ENCODE measurements at places on chromosomes 5 and 9.

DNA sequence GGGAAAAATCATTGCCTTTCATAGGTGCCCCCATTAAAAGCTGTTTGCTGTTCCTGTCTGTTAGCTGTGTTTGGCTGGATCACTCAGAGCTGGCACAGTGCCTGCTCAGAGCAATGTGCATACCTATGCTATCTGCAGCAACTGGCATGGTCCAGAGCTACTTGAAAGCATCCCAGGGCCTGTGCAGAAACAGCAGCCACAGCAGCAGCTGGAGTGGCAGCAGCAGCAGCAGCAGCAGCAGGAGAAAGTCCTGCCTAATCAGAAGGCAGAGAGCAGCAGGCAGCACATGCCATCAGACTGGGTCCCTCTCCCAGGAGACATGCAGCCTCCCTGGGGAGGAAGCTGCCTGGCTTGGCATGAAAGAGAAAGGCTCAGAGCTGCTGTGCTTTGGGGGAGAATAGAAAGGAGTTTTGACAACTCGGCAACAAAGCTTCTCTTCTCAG, 243.8 kb upstream of the WWC1 start:
- DNase-seq: no peak

- DNase-seq: no peak
Observed at GRCh38 chr5:78376315-78376714, 15.9 kb downstream of the SCAMP1 start.

DNA sequence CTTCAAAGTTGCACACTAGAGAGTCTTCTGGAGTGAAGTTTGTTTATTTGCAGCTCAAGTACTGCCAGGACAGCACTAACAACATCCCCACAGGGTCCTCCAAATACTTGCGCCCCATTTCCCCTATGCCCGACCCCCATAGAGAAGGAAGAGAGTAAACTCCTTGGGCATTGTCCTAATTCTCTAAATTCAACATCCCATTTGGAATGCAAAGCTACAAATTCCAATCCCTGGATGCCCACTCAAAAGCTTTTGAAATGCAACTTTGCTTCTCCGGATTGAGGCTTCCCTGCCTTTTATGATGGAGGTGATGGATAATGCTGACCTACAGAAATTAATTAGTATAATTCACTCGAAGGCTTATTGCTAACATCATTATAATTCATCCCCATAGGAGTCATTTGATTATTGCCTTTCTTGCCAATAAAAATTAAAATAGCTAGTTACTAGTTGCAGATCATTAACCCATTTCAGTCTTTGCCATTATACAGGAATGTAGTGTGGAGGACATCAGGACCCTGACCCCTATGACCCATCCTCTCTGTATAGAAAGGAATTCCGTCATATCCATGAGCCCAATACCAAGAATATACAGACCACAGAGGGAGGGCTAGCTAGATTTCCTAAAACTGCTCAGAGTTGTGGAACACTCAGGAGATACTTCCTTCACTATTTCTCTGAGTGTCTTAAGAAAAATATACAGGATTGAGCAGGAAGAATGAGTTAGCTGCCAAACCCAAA, 277.6 kb downstream of the ZNF608 start:
- DNase-seq: no peak

DNA sequence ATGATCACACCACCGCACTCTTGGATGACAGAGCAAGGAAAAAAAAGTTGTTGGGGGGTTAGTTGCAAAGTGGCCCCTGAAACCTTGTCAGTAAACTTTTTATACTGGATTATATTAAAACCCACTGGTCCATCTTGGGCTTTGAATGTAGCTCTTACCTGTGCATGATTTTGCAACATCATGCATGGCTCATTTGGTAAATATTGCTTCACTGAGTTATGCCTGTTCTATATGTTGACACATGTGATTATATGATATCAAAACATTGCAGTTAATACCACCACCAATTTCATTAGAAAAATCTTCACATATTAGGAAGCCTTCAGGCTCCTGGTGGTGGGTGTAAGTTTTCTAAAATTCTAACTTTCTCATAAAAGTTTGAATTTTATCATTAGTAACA, 41.9 kb downstream of the DYNC2I2 start:
- no peak for DNase-seq

GRCh38 chr5:61402970-61403900, 71.2 kb downstream of the ZSWIM6 start:
- DNase-seq: no peak

- DNase-seq: peak; percentile 43
Observed at GRCh38 chr9:133782157-133783130, 44.3 kb upstream of the SARDH start.

GRCh38 chr5:2631758-2632157, 119.7 kb downstream of the IRX2 start:
- DNase-seq: no peak

GRCh38 chr5:112923148-112923917, 1.3 kb upstream of the REEP5 start:
- DNase-seq: no peak

DNA sequence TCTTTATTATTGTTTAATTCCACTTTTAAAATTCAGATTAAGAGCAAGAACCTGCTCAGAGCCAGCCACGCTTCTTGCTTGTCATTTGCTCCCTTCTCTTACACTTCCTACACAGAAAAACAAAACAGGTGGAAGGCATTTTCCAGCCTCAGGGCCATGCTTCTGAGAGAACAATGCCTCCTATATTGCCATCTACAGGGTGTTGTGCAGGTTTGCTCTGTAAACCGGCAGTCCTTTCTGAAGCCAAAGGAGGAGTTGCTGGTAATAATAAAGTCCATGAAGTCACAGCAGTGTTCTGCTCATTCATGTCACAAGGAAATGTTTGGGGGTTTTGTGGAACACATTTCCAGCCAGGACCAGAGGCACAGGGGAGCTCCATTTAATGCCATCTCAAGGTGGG, 16.1 kb upstream of the PRLR start:
- no peak for DNase-seq

DNA sequence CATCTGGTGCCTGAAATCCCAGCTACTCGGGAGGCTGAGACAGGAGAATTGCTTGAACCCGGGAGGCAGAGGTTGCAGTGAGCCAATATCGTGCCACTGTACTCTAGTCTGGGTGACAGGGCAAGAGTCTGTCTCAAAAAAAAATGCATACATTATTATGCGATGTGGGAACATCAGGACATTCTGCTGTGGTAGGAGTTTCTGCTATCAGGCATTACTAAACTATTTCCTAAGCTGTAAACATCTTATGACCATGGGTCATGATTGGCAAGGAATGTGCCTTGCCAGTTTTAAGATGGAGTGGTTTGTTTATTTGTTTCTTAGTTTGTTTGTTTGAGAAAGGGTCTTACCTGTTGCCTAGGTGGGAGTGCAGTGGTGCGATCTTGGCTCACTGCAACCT, 45.1 kb upstream of the FAM120A start:
- no peak for DNase-seq

- no peak for DNase-seq
Observed at GRCh38 chr5:176352116-176352878, 9.3 kb downstream of the KIAA1191 start.

GRCh38 chr5:100539519-100539918, 4.3 kb downstream of the FAM174A start:
- DNase-seq: no peak

- DNase-seq: no peak
Observed at GRCh38 chr5:69364414-69364813, 4.9 kb downstream of the AK6 start.

GRCh38 chr5:156221816-156222215, 105.1 kb upstream of the SGCD start:
- DNase-seq: no peak

GRCh38 chr5:157607371-157608161, 32.0 kb upstream of the ADAM19 start:
- peak; percentile 44 for DNase-seq

GRCh38 chr9:129235041-129235930, 57.2 kb upstream of the IER5L start:
- no peak for DNase-seq

- DNase-seq: no peak
Observed at GRCh38 chr5:90601468-90601867, 42.9 kb downstream of the ADGRV1 start.

GRCh38 chr5:176166427-176166826, 71.8 kb upstream of the SIMC1 start:
- no peak for DNase-seq

GRCh38 chr5:190366-191035, 794 bp upstream of the LRRC14B start:
- DNase-seq: no peak

- no peak for DNase-seq
Observed at GRCh38 chr5:72463449-72464052, 43.7 kb downstream of the ZNF366 start.

GRCh38 chr5:173410459-173411233, 82.4 kb upstream of the STC2 start:
- no peak for DNase-seq

DNA sequence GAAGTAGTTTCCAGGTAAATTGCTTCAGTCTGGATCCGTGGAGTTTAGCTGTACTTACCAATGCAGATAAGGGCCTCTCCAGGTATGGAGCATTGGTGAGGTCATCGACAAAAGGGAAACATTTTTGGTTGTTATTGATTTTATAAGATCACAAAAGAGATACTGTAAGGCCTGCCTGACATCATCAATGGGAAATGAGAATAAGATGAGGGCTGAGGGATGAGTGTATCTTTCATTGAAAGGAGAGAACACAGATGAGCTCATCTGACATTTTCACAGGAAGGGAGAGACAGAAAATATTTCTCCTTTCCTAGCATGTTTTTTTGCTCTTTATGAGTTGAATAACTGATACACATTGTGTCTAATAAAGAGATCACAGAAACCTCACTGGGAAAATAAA, 233.6 kb downstream of the SAXO1 start:
- DNase-seq: no peak

DNA sequence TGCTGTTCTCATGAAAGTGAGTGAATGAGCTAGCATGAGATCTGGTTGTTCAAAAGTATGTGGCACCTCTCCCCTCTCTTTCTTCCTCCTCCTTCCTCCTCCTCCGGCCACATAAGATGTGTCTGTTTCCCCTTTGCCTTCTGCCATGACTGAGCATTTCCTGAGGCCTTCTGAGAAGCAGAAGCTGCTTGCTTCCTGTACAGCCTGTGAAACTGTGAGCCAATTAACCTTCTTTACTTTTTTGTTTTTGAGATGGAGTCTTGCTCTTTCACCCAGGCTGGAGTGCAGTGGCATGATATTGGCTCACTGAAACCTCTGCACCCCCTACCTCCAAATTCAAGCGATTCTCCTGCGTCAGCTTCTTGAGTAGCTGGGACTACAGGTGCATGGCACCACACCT, 6.1 kb downstream of the S100Z start:
- DNase-seq: no peak

DNA sequence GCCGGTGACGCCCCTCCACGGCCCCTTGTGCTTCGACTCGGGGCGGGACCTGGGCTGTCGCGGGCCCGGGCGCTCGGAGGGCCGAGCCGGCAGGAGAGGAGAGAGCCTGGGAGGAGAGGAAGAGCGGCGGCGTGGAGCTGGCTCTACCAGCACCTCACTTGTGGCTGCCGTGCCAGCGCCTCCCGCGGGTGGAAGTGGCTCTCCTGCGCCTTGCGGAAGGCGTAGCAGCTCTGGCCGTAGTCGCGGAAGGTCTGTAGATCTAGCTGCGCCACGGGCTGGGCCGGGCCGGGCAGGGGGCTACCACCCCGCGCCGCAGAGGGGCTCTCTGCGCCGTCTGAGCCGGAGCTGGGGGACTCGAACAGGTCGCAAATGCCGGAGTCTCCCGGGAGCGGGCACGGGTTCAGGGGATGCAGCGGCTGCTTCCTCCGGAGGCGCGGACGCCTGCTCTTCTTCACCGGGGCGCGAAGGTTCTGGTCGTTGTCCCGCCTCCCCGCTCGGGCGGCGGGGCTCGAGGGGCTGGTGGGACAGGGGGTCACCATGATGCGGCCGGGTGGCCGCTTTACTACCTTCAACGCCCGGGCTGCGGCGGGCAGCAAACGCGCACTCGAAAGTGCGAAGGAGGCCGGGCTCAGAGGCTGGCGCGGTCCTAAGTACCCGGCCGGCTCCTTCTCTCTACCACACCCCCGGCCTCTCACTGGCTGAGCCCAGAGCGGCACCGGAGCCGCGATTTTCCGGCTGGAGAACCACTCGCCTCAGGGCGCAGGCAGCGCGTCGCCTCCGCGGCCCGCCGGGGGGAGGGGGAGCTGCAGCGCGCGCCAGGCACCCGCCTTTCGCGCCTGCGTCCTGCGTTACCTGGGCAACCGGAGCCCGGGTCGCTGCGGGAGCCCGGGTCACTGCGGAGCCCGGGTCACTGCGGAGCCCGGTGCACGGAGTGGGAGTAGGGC, at the start of gene CCNO:
TSS of gene CCNO (minus strand) at position 624 of the 944 bp plus-strand sequence. CDS start at position 539, 85 bp downstream.
- no peak for DNase-seq

GRCh38 chr5:138305797-138306196, 25.8 kb downstream of the CDC25C start:
- DNase-seq: no peak

DNA sequence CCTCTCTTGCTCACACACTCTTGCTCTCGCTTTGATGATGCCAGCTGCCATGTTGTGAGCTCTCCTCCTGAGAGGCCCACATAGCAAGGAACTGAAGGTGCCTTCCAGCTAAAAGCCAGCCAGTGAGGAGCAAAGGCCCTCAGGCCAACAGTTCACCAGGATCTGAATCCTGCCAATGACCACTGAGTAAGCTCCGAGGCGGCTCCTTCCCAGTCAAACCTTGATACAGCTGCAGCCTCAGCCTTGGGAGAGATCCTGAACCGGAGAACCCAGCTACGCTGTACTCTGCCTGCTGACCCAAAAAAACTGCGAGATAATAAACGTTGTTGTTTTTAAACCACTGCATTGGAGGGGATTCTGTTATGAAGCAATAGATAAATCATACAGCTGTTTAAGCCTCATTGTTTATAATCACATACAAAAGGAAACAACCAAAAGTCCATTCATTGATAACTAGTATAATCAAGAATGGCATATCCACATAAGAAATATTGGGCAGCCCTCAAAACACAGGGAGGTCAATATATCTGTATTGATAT, 49.0 kb upstream of the IFNK start:
- DNase-seq: no peak

- DNase-seq: no peak
Observed at GRCh38 chr9:87842878-87843585, 39.6 kb upstream of the SPATA31E1 start.

DNA sequence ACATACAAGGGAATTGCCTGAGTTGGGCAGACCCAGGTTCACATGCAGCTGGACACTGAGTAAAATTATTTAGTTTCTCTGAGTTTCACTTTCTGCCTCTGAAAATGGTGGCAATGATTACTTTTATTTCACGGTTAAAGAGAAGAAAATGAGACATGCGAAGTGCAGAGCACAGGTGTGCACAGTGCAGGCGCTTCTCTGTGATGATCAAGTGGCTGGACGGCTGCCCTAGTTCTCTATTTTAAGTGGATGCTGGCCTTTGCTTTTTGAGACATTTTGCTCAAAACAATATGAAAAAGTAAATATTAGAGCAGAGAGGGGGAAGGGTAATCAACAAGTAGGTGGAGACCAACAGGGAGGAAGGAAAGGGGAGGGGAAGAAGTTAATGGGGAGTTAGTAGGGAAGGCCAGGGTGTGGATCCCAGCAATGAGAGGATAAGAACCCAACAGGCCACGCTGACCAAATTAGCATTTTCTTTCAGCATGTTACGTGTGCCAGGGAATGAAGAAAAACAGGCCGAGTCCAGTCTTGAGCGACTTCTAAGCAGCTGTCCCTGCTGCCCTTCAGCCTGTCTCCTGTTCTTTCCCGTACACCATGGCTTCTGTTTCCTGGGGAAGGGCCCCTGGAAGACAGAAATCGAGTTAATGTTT, 16.1 kb downstream of the SNX18 start:
- DNase-seq: no peak

Measured in stimulated activated CD8-positive, alpha-beta memory T cell treated with anti-CD3 and anti-CD28 coated beads, Interleukin-2, amount 100 ng/mL, for 1 hour (primary cell).